ENCODE measurements at places on chromosomes 4 and X.

- no peak for DNase-seq
Observed at GRCh38 chrX:67780694-67781109, 236.9 kb downstream of the AR start.

DNA sequence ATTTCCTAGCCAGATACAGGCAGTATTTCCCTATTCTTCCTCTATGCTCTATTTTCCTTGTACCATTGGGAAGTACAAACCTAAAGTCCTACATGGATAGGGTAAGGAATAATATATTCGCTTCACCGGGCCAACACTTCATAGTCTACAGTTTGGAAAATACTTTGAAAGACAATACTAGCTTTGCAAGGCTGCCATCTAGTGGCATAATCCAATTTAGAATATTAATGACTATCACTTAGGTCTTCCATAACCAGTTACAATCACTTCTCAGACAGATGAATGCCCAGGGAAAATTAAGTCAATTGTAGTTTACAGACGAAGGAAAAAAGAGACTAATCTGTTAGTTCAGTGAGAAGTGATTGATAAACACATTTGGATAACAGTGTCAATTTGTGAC is 141.0 kb upstream of the FAM47C start:
- DNase-seq = no peak

DNA sequence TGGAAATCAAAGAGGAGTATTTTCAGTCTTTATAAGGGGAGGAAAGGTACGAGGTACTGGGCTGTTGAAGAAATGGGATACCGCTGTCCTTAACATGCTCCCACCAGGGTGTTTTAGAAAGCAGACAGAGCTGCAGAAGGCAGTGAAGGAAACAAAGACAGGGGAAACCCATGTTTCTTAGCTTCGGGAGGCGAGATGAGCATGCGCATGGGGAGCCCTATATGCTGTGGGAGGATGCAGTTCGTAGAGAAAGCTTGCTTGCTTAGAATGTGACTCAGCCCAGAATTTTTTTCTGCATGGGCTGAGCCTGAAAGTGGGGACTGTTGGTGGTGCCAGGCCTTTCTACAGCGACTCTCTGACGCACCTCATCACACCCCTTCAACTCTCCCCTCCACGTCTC is 28.8 kb upstream of the SCOC start:
- DNase-seq = no peak

DNA sequence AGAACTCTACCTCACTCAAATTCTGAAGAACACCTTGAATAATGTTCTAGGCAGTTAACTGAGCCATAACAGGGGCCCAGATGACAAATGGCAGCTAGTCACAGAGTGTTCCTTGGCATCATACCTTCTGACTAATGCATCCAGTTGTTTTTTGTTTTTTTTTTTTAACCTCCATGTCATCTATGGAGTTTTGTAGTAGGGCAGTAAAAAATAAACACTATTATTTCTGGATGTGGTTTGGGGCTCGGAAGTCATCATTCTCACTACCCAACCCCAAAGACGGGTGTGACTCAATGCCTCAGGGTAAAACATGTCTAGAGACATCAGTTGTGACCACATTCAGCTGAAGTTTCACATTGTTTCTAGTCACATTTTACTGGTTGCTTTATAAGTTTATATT is 31.2 kb upstream of the MCF2 start:
- DNase-seq = peak; percentile 3

Data from activated naive CD8-positive, alpha-beta T cell treated with anti-CD3 and anti-CD28 coated beads, Interleukin-2, amount 50 U/mL, for 24 hours (primary cell).